CD8-positive, alpha-beta memory T cell (primary cell): ENCODE measurements at places on chromosomes 6 and 20.

GRCh38 chr6:147534116-147534860 is 25.8 kb downstream of the SAMD5 start:
- DNase-seq = no peak

DNA sequence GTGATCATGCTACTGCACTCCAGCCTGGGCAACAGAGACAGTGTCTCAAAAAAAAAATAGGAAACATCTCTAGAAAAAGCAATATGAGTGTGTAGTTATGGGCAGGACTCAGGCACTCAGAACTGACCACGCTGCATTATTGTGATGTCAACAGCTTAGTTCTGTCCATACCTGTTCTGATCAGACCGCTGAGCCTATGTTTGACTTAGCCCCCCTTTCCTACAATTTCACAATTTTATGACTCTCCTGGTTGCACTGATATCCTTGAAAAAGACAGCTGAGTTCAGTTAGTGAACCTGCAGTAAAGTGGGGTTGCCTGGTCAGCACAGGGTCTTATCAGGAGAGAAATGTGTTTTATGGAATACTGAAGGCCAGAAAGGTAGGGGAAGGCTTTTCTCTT is 37.8 kb upstream of the PRDM1 start:
- DNase-seq = no peak

- DNase-seq = no peak
Measured at GRCh38 chr6:89034586-89035251, 45.8 kb upstream of the PNRC1 start.

DNA sequence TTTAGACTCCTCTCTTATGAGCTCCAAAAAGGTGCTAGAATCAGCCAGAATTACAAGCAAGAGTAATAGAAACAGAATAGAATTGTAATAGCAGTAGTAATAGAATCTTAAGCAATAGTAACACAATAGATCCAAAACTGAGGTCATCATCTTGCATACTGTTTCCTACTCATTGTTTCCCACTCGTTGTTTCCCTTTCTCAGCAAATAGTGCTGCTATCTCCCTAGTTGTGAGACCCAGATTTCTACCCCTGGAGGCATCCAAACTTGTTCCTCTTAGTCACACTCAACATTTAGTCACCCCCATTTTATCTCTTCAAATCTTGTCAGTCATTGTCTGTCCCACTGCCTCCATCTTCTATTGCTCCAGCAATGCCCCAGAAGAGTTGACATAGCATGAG is 356.9 kb upstream of the MARCKS start:
- DNase-seq = no peak

GRCh38 chr6:122798099-122798641 is 9.1 kb downstream of the SMPDL3A start:
- no peak for DNase-seq

GRCh38 chr6:169810066-169810989 is 58.9 kb downstream of the ERMARD start:
- DNase-seq = no peak

GRCh38 chr6:33704215-33705066 is 7.1 kb downstream of the UQCC2 start:
- DNase-seq = no peak
